Gastroesophageal sphincter (tissue), 4 donors: ENCODE measurements at places on chromosomes 6 and 20.

- ATAC-seq = no peak
Observed at GRCh38 chr6:1406306-1407072, 17.1 kb downstream of the FOXF2 start.

DNA sequence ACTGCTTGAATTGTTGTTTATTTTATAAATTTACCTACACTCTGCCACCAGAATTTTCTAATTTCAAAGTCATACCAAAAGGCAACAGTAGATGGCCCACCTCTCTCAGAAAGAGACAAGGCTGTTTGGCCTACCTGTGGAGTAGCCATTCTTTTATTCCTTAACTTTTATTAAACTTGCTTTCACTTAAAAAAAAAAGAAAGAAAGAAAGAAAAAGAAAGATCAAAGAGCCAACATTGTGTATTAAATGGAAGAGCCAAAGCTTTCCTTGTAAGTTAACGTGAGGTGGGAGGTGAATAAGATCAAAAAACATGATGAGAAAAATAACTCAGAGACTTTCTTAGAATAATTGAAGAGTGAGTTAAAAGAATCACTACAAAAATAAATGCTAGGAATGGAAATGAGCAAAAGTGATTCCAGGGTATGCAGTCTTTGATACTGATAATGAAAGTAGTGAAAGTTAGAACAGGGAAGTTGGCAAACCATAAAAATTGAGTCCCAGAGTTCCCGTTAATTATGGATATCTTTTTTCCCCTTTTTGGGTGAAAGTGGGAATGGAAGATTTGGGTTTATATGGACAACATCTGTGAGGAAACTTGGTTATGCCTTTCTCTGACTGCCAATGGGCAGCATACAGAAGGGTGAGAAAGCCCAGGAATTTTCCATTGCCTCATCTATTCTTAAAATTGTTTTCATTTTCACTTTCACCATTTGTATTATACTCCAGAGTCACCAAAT is 35.9 kb upstream of the MYB start:
- ATAC-seq = no peak

DNA sequence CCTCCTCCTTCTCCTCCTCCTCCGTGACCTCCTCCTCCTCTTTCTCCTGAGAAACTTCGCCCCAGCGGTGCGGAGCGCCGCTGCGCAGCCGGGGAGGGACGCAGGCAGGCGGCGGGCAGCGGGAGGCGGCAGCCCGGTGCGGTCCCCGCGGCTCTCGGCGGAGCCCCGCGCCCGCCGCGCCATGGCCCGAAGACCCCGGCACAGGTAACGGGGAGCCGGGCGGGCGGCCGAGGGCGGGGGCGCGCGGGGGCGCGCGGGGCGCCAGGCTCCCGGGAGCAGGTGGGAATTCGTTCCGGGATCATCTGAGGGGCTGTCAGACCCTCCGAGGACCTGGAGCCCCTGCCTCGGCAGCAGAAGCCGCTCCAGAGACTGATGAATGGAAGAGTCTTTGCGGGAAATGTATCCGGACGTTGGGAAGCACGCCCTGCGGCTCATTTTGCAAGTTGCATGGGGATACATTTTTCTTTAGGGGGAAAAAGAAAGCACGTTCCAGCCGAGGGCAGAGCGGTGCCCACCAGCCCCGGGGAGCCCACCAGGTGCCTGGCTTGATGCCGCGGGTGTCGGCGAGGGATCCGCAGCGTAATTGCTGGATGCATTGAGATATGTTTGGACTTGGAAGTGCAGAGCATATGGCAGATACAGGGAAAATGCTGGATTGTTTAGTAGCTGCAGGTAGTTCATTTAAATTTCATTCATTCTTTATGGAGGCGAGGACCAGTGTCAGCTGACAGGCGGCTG is 394 bp downstream of the MYB start:
- ATAC-seq = no peak

DNA sequence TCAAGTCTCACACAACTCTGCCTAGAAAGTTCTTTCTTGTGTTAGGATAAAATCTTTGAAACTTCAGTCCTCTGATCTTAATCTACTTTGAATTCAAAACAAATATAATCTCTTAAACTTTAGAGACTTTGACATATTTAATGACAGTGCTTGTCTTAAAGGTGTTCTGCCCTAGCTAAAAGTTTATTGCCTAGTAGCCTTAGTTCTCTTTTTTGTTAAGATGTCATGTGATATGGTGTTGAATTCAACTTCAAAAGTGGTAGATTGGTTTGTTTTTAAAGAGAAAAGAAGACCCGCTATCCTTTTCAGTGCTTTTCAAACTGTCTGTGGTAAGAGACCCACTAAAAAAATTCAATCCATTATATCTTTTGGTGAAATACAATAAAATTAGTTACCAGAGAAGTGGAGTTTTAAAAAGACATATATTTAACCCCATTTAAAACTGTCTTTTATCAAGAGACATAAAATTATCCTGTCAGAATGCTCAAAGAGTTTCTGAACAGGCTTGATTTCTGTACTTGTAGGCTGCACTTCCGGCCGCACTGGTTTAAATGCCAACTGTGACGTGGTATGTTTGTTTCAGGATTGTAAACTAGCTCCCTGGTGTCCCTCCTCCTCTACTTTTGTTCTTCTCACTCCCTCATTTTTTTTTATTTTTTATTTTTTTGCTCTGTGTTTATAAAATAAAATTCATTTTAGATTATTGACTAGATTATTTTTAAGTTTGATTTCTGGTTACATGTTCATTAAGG is 76.5 kb downstream of the QKI start:
- no peak for ATAC-seq

GRCh38 chr6:9140951-9141460 is 705.7 kb upstream of the SLC35B3 start:
- ATAC-seq = no peak

- ATAC-seq = no peak
Observed at GRCh38 chr6:94590416-94590815, 986.9 kb upstream of the MANEA start.

GRCh38 chr20:43800186-43800585 is 73.4 kb upstream of the GTSF1L start:
- no peak for ATAC-seq

GRCh38 chr6:32685603-32686002 is 19.1 kb upstream of the HLA-DQB1 start:
- no peak for ATAC-seq

DNA sequence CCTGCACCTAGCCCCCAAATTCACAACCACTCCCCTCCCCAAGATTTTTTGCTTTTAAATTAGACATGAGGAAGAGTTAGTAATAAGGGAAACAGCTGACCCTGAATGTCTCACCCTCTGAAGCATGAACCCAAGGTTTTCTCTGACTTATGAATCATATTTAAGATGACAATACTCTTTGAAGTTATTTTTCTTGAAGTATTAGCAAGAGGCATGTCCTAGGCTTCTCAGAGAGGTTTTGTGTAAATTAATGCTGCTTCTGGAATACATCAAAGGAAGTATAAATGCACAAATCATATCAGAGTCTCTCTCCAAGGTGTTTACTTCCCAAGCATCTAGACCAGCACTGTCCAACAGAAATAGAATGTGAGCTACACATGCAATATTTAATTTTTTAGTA is 408.1 kb upstream of the MARCKS start:
- no peak for ATAC-seq

- peak; percentile 78 for ATAC-seq
Observed at GRCh38 chr6:155528982-155529453, 73.4 kb upstream of the NOX3 start.

- no peak for ATAC-seq
Observed at GRCh38 chr6:18039481-18039880, 52.0 kb upstream of the KIF13A start.

DNA sequence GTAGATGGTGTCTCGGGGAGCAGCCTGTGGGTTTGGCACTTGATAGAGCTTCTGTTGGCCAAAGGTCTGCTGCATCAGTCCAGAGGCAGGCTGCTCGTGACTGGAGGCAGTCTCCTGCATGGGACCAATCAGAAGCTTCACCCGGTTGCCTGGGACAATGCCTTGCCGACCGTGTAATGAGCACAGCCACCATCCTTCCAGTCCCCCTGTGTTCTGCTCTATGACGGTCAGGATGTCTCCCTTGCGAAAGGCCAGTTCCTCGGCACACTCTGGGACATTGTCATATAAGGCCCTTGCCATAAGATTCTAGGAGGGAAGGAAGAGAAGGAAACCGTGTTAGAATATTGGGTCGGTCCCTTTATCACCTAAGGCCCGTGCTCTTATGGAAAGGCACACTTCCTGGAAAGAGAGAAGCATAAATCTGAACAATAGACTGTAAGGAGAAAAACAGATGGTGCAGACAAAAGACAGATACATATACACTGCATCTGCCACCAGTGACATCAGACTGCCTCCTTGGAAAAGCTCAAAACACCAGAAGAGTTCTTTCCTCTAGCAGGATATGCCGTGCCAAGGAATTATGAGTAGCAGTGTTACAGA is 18.9 kb downstream of the NEDD9 start:
- ATAC-seq = no peak

- no peak for ATAC-seq
Observed at GRCh38 chr6:13135152-13135551, 193.2 kb downstream of the TBC1D7 start.

DNA sequence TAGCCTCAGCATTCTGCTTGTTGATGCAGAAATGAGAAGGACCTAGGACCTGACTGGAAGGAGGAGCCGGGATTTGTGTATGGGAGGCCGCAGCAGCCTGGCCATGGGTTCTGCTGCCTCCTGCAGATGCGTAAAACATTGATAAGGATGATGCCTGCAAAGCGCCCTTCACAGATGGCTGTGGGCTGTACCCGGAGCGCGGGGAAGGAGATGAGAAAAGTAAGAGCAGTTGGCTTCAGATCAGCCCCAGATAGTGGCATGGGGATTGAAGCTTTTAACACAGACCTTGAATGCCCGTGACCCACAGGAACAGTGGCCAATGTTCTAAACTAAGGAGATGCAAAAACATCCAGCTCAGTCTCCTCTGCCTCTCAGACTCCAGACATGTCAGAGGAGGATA is 136.4 kb upstream of the KCNG1 start:
- no peak for ATAC-seq

- no peak for ATAC-seq
Observed at GRCh38 chr6:89298680-89299465, 16.2 kb downstream of the GABRR2 start.

DNA sequence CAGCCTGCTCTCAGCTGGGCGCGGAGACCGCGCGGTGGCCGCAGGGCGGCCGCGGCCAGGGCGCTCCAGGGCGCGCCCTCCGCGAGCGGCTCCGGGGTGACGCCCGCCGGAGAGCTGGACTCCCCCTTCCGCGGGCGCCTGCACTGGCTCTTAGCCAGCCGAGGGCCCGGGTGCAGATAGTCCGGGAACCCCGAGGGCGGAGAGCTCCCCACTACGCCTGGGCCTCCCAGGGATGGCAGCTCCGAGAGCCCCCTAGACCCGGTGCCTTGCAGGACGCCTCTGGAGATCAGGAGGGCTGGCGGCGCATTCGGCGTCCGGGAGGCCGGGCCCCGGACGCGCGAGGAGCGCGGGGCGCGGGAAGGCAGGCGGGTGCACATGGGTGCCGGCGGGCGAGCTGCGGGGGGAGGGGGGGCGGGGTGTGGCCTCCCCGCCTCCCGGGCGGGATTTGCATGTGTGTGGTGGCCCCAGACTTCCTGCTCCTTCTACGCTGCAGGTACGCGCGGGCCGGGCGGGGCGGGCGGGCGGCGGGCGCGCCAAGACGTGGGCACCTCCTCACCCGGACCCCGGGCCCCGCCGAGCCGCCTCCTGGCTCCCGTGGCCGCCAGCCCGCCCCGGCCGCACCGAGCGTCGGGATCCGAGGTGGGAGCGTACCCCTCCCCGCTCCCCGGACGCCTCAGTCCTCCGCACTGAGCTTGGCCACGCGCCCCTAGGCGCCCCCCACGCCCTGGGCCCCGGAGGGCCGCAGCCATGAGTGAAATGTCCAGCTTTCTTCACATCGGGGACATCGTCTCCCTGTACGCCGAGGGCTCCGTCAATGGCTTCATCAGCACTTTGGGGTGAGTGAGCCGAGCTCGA is at the start of gene ITPR3:
TSS of gene ITPR3 (plus strand) at position 467 of the 855 bp plus-strand sequence. CDS start at position 748, 281 bp downstream.
- ATAC-seq = peak; percentile 60

- no peak for ATAC-seq
Observed at GRCh38 chr20:47950124-47950912, 165.0 kb upstream of the SULF2 start.

DNA sequence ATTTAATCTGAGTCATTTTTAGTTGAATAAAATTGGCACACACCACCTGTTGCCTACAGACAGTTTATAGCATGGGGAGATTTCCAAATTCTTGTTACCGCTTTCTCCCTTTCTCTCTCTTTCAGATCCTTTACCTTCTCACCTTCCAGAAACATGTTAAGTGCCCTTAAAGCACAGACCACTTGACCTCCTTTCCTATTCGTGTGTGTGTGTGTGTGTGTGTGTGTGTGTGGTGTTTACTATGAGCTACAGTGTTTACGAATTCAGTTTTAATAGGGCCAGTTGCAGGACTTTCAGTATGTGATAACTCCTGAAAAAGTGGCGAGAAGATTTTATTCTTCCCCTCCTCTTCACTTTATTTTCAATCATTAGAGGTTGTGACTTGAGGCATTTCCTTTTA is 258.1 kb downstream of the BMP2 start:
- ATAC-seq = no peak

DNA sequence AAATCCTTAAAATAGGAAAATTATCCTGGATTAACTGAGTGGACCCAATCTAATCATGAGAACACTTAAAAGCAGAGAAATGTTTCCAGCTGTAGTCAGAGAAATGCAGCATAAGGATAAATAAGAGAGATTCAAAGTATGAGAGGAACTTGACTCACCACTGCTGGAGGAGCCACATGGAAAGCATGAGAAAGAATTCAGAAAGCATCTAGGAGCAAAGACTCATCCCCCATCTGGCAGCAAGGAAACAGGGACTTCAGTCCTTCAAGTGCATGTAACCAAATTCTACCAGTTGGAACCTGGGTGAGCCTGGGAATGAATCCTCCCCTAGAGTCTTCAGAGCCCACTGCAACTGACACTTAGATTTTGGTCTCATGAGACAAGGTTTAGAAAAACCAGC is 33.7 kb downstream of the RNF146 start:
- peak; percentile 43 for ATAC-seq

- no peak for ATAC-seq
Observed at GRCh38 chr6:85110943-85111342, 338.9 kb upstream of the NT5E start.

DNA sequence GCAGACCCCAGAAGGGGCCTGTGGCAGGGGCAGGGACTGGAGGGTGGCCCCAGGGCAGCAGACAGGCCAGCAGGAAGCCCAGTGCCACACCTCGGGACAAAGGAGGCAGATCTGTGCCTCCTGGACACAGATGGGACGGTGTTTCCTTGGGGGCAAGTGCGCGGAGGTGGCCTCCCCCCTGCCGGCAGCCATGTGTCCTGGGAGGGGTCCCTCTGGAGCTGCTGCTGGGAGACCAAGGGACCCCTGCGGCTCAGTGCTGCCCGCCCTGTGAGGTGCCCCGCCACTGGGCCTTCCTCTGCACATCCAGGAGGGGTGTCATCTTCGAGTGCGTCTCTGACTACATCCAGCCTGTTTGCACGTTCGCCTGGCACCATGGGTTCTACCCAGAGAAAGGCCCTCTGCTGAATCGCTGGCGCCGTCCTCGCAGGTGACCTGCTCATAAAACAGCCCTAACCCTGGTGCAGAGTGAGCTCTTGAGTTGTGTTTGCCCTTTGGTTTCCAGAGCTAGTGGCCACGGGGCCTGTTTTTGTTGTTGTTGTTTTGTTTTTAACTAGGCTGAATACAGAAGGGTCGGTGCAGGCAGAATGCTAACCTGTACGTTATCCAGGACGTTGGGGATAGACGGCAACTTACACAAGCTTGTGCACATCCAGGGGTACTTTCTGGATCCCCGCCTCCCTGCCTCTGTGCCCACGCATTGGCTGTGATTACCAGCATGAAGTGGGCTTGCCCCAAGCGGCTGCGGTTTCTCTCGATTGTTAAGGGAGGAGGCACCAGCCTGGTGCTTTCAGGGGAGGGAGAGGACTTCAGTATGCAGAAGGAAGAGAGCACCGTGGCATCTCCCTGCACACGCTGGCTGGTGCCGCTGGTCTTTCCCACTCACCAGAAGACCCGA is 1.3 kb upstream of the KCNQ2 start:
- ATAC-seq = no peak

GRCh38 chr6:127484212-127484863 is 25.1 kb upstream of the KIAA0408 start:
- ATAC-seq = peak; percentile 43
